T-helper 1 cell (primary cell): ENCODE measurements at places on chromosomes 6 and 20.
A peak's percentile ranks its signal among the peaks of the same experiment; 100 is the strongest.

- DNase-seq: peak; percentile 84
These were observed 69.8 kb upstream of the PRSS16 start for GRCh38 chr6:27177485-27178406.

GRCh38 chr6:43770372-43771209 is 580 bp downstream of the VEGFA start:
- DNase-seq: peak; percentile 23

- no peak for DNase-seq
These were observed 86.6 kb upstream of the STXBP5 start for GRCh38 chr6:147117580-147117979.

- DNase-seq: no peak
These were observed 42.0 kb upstream of the PXDC1 start for GRCh38 chr6:3793545-3793944.

DNA sequence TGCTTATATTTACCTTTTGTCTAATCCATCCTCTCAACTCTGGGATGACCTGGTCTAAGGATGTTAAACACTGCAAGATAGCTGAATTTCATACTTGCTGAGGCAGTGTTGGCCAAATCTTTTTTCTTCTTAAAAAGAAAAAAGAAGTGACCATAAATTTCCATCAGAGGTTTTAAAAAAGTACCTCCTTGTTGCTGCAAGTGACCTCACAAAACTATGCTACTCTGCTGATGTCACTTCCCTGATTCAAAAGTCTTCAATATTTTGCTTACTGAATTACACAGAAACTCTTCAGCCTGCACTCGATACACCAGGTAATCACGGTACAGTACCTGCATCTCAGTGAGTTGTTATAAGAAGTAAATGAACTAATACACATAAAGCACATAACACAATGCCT is 107.2 kb upstream of the PRDM1 start:
- DNase-seq: no peak

DNA sequence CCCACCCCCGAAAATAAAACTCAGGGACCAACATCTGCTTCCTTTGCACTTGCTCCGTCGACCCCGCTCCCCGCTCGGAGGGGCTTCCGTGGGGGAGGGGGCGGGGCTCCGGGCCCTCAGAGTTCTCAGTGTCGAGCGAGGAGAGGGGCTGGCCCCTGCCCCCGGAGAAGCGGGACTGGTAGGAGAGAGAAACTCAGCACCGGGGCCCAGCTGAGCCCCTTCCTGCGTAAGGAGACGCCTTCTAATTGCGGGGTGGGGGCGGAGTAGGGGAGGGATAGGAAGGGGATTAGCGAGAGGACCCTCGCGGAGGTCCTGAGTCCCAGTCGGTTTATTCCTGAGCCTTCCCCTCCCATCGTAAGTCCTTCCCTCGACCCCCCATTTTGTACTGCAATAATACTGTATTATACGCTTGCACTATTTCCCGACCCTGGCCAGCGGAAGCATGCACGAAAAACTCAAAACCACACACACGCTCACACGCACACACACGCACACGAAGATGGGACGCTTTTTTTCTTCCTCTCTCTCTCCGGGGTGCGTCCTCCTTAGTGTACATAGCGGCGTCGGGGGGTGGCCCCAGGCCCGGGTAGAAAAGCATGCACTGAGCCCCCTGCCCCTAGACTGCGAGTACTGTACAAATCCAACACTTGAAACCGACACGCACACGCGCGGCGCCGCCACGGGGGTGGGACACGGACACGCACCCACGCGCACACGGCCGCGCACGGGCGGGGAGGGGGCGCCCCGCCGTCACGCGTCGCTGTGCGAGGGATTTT is 22.1 kb upstream of the SLC22A7 start:
- DNase-seq: no peak

DNA sequence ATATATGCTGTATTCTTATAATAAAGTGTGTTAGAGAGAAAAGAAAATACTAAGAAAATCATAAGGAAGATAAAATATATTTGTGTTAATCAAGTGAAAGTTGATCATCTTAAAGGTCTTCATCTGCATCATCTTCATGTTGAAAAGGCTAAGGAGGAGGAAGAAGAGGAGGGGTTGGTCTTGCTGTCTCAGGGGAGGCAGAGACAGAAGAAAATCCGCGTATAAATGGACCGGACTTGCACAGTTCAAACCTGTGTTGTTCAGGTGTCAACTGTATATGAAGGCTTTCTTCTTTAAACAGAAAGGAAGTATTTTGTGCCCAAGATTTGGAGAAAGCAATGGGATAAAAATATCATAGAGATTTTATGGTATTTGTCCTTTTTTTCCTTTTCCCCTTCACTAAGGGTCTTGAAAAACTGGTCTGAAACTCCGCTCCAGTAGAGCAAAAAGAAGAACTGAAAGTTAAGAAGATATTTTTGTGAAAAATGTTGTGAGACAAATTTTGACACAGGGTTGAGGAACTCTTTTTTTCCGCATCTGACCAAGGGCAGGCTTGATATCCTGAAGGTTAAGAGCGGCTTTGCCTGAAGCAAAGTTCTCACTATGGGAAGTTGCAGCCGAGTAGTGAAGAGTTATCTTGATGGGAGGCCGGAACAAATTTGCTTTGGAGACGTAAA is 350.7 kb downstream of the LAMA2 start:
- DNase-seq: no peak

- DNase-seq: no peak
These were observed 8.4 kb upstream of the ACSS1 start for GRCh38 chr20:25066386-25066785.

GRCh38 chr20:830011-830521 is 3.4 kb upstream of the FAM110A start:
- DNase-seq: no peak

- no peak for DNase-seq
These were observed 1211.1 kb upstream of the GJE1 start for GRCh38 chr6:140921366-140922226.

- DNase-seq: no peak
These were observed 62.7 kb downstream of the DZANK1 start for GRCh38 chr20:18404172-18404571.

DNA sequence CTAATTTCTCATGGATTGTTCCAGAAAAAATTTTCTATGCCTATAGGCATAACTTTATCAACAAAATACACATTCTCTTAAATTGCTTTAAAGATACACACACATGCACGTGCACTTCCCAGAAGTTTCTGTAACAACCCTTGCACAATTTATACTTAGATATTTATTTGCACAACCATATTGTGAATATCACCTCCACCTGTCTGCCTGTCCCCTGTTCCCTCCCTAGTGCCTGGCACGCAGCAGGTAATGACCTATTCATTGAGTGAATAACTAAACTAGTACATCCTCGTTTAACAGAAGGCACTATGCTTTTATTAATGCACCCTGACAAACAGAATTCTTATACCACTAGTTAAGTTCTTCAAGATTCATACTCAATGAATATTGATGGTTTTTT is 198.9 kb downstream of the BCAS1 start:
- DNase-seq: no peak

DNA sequence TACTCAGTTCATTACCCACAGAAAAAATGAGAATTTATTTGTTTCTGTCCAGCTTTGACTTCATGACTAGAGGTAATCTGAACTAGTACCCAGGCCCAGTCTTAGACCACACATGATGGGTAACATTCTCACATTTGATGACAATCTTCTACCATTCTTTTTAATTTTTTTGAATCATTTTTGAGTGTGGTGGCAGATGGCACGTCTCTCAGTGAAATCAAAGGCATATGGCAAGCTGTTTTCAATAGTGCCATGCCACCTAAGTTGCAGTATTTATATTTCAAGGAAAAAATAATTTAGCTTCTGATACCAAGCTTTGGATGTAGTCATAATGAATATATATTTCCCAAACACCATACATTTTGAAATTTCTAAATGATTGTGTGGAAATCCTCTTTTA is 88.8 kb upstream of the HS3ST5 start:
- DNase-seq: no peak

DNA sequence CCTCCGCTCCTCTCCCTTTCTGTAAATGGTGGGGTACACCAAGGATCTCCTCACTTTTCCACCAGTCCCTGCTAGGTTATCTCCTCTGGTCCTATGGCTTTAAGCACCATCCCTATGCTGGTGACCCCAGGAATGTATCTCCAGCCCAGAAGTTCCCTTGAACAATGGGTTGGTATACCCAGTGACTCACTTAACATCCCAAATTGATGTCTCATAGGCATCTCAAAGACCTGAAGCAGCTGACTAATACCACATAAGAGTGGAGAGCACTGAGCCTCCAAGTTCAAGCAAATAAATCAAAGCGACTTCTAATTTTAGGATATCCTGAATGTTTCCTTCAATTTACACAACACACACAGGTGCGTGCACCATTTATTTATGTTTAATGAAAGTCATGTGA is 48.3 kb downstream of the ADGRF1 start:
- DNase-seq: no peak

- no peak for DNase-seq
These were observed 4.4 kb downstream of the PNRC1 start for GRCh38 chr6:89084954-89085353.

DNA sequence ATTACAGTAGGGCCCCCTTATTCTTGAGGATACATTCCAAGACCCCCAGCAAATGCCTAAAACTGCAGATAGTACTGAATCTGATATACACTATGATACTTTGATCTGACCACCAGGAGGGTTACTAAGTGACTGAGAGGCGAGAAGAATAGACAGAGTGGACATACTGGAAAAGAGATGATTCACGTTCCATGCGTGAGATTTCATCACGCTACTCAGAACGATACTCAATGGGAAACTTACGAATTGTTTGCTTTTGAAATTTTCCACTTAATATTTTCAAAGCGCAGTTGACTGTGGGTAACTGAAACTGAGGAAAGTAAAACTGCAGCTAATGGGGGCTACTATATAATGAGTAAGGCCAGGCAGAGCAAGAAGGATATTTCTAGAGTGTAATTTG is 60.8 kb downstream of the STX11 start:
- DNase-seq: no peak

DNA sequence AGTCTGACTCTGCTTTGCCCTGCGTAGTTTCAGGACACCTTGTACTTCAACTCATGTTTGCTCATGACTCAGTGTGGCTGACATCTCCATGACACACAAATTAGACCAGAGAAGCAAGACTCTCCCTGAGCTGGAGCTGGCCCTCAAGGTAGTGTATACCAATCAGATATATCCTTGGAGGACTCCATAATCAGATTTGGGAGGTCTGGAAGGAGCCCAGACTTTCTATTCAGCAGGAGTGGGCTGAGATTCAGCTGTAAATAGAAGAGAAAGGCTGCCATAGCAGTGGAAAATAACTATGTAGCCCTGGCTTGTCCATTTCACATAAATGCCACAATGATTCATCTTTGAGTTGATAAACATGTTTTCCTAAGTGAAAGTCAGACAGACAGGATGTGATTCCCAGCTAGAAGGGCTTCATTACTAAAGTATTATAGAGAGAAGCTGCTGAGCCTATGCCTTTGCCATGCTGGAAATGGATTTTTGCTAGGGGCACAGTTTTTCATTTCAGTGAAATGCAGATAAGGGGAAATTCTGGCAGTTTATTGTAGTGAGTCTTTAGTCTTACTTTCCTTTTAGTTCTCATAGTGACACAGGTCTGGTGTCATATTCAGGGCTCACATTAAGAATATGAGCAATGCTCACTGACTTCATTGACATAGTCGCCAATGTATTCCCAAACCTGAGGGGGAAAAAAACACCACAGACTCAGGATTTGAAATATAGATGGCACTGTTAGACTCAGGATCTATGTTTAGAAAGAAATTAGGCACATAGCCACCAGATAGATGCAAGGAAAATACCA is 95.3 kb downstream of the CLVS2 start:
- no peak for DNase-seq

- no peak for DNase-seq
These were observed 30.4 kb downstream of the ELOVL2 start for GRCh38 chr6:11013721-11014070.

DNA sequence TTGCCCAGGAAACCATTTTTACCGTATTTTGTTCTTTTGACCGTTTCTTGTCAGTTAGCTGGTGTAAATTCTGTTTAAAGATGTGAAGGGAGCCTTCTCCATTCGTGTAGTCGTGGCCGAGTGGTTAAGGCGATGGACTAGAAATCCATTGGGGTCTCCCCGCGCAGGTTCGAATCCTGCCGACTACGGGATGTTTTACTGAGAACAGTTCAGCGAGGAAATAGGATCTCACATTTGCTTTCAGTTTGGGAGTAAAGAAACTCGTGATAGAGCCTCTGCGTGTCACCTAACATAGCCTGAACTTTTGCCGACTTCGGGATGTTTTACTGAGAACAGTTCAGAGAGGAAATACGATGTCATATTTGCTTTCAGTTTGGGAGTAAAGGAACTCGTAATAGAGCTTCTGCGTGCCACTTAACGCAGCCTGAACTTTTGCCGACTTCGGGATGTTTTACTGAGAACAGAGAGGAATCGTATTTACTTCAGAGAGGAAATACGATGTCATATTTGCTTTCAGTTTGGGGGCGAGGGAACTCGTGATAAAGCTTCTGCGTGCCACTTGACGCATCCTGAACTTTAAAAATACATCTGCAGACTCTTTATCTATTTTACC is 5.9 kb upstream of the ZNF184 start:
- peak; percentile 73 for DNase-seq

DNA sequence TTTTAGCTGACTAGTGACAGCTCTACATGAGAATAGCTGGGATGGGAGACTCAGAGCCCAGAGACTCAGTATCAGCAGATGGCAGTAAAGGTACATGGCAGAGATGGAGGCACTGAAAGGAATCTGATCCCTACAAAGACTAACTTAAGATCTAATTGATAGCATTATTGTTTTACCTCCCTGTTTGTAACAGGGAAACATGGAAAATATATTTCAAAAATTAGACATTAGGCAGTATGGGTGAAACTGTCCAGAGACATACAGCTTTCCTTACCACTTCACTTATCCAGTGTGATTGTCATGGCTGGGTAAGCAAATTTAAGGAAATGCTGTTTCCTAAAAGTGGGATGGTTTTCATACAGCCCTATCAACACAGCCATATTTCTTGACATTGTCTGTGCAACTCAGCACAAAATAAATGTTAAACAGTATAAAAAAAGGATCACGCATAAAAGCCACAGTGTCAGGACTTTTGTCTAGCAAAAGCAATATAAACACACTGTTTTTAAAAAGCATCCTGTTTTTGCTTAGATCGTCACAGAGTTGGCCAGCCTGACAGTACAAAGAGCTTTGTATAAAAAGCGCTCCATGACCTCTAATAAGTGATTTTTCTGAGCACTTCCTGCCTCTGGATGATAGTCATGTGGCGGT is 376.9 kb downstream of the PHF3 start:
- no peak for DNase-seq

DNA sequence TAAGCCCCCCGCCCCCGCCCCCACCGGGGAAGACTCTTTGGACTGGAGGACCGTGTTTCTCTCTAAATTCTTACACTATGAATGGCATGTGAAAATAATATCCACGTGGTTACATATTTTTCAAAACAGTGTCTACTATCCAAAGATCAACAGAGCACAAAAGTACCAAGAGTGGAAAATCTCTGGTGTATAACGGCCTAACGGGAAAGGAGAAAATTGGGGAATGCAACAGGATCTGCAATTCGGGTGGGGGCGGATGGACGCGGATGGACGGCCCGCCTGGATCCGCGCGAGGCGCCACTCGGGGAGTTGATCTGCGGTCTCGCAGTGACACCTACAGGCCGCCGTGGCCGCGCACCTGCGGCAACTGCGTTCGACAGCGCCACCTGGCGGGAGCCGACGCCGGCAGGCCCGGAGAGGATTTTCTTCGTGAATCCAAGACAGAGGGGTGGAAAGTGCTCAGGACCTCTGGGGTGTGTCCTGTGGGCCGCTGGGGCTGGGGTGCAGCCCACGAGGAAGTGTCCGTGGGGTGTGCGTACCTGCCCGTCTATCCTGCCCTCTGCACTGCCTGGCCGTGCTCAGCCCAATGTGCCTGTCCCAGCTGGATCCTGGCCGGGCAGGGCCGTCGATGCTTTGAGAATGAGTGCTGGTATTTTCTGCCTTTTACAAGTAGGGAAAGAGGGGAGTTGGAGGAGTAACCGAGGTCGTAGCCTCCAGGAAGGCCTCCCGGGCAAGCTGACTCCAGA is 18.6 kb downstream of the ANKRD60 start:
- peak; percentile 69 for DNase-seq
